ENCODE measurements at places on chromosomes 5 and 9.

GRCh38 chr5:57987552-57987951 lies 472.3 kb downstream of the PLK2 start:
- DNase-seq: no peak
- H3K4me1 ChIP-seq: no peaks in the 10 kb centered on the region
- H3K4me3 ChIP-seq: no peak overlapping the region
- no peak overlapping the region for H3K27ac ChIP-seq
- no peaks in the 10 kb centered on the region for H3K27me3 ChIP-seq

- no peaks in the 10 kb centered on the region for H3K36me3 ChIP-seq
- H3K4me1 ChIP-seq: no peaks in the 10 kb centered on the region
- no peak overlapping the region for H3K27ac ChIP-seq
- no peak overlapping the region for H3K4me3 ChIP-seq
- DNase-seq: no peak
Observed at GRCh38 chr5:58946230-58946629, 363.4 kb downstream of the RAB3C start.

- H3K4me3 ChIP-seq: no peak overlapping the region
- H3K4me1 ChIP-seq: no peaks in the 10 kb centered on the region
- no peak for DNase-seq
- H3K27ac ChIP-seq: no peak overlapping the region
- no peaks in the 10 kb centered on the region for H3K27me3 ChIP-seq
Observed at GRCh38 chr9:123339666-123340510, 16.1 kb upstream of the CRB2 start.

DNA sequence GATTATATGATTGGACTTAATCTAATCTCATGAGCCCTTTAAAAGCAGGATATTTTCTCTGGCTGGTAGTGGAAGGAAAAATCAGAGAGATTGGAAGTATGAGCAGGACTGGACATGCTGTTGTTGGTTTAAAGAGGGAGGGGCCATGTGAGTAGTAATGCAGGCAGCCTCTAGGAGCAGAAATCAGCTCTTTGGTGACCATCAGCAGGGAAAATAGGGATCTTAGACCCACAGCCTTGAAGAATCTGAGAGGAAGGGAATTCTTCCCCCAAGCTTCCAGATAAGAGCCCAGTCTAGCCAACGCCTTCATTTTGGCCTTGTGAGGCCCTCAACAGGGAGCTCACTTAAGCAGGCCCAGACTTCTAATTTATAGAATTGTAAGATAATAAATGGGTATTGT lies 9.5 kb downstream of the SH3GL2 start:
- no peak for DNase-seq
- H3K27me3 ChIP-seq: no peaks in the 10 kb centered on the region
- H3K27ac ChIP-seq: no peak overlapping the region
- no peak overlapping the region for H3K4me3 ChIP-seq

- H3K27me3 ChIP-seq: no peaks in the 10 kb centered on the region
- no peak overlapping the region for H3K4me3 ChIP-seq
- no peaks in the 10 kb centered on the region for H3K36me3 ChIP-seq
- no peak overlapping the region for H3K27ac ChIP-seq
- DNase-seq: no peak
- H3K4me1 ChIP-seq: no peaks in the 10 kb centered on the region
Observed at GRCh38 chr5:107359916-107360234, 310.9 kb downstream of the EFNA5 start.

DNA sequence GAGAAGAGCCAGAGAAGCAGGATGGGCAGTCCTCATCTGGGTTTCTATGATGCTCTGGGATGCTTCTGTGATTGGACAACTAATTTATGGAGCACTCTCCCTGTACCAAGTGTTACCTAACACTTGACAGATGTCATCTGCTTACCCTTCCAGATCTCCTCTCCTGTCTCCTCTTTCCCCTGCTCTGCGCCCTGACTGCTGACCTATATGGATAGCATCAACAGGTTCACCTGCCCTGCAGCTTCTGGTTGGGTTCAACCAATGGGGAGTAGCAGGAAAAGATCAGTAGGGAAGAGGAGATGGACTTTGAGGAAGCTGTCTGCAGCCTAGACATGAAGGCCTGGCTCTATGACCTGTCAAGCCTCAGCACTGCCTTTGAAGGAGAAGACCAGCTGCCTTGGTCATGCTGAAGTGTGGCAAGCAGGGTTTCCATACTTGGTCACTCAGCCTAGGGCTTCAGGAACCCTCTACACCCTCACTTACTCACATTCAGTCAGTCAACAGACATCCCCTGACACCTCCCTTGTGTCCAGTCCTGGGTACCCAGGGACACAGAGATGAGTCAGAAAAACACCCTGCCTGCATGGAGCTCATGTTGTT lies 11.3 kb upstream of the P4HA2 start:
- no peaks in the 10 kb centered on the region for H3K4me1 ChIP-seq
- no peak overlapping the region for H3K4me3 ChIP-seq
- no peaks in the 10 kb centered on the region for H3K27me3 ChIP-seq
- H3K36me3 ChIP-seq: no peaks in the 10 kb centered on the region
- no peak for DNase-seq
- H3K27ac ChIP-seq: no peak overlapping the region

DNA sequence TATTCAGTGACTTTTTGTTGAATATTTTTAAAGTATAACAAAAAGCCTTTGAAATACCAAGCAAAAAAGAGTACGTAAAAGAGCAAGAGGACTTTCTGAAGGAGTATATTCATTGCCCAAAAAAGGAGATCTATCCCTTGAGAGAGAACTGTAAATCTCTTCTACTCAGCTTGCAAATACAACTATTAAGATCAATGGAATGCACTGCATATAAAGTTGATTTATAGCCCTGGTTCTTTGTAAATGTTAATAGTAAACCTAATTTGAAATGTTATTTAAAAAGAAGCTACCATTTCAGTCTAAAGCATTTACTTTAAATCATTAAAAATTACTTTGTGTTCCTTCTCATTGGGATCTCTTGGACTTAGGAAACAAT lies 168.1 kb downstream of the PDE4D start:
- no peaks in the 10 kb centered on the region for H3K36me3 ChIP-seq
- H3K4me1 ChIP-seq: no peaks in the 10 kb centered on the region
- no peak overlapping the region for H3K4me3 ChIP-seq
- H3K27ac ChIP-seq: no peak overlapping the region

GRCh38 chr9:135032868-135033460 lies 54.5 kb upstream of the OLFM1 start:
- no peak overlapping the region for H3K27ac ChIP-seq
- no peak overlapping the region for H3K4me3 ChIP-seq
- DNase-seq: no peak
- no peaks in the 10 kb centered on the region for H3K27me3 ChIP-seq
- H3K4me1 ChIP-seq: no peaks in the 10 kb centered on the region
- H3K36me3 ChIP-seq: no peaks in the 10 kb centered on the region

DNA sequence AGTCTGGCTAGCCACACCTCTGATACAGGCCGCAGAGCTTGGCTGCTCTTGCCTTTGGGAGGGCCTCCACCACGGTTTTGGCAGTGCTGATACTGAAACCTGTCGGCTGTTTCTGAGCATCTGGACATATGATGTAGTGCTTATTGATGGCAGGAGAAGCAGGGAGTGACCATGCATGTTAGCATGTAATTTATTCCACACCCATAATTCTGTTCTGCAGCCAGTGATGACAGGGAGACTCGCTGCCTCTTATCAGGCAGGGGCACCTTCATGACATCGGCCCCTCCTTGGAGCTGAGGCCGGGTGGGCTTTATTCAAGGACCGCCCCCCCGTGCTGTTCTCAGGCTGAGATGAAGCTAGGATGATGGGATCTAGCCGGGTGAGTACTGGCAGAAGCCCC lies 49.0 kb downstream of the OLFM1 start:
- H3K27me3 ChIP-seq: peaks cover 9% of the 10 kb centered on the region
- DNase-seq: no peak
- no peak overlapping the region for H3K27ac ChIP-seq
- H3K4me1 ChIP-seq: no peaks in the 10 kb centered on the region
- no peak overlapping the region for H3K4me3 ChIP-seq

DNA sequence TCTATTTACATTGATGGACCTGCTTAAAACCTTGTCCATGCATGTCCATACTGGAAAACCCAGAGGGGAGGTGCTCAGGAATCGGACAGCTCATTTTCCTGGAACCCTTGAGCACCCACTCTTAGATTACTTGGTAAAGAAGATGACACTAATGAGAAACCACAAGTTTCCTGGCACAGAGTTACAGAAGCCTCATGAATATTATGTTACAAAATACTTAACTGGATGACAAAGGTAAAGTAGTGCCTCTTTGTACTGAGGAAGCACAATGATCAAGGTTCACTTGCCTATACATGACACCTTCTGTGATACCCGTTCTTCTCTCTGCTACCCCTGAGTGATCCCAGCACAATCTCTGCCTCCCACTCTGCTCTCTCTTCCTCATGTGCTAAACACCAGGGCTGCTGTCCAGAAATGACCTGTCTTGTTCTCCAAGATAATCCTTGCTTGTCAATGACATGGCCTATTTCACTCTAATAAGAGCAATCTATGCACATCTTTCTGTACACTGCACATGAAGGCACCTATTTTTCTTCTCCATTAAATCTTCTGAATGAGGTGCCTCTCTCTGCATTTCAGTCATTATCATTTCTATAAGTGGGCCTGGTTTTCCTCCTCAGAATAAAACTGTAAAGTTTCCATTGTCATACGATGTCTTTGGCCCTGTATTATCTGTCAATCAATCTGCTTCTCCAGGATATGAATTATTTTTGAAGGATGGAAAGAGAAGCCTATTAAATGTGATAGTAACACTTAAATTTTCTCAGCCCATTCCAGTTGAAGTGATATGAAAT lies 684.0 kb upstream of the ACO1 start:
- DNase-seq: no peak
- no peak overlapping the region for H3K27ac ChIP-seq
- no peak overlapping the region for H3K4me3 ChIP-seq
- H3K27me3 ChIP-seq: no peaks in the 10 kb centered on the region
- H3K4me1 ChIP-seq: no peaks in the 10 kb centered on the region
- H3K36me3 ChIP-seq: no peaks in the 10 kb centered on the region

GRCh38 chr5:151534350-151534749 lies 56.8 kb downstream of the FAT2 start:
- DNase-seq: no peak
- H3K36me3 ChIP-seq: no peaks in the 10 kb centered on the region
- no peaks in the 10 kb centered on the region for H3K27me3 ChIP-seq
- H3K4me1 ChIP-seq: no peaks in the 10 kb centered on the region

GRCh38 chr5:374631-375335 lies 53.3 kb downstream of the AHRR start:
- peaks cover 4% of the 10 kb centered on the region for H3K27me3 ChIP-seq
- H3K36me3 ChIP-seq: no peaks in the 10 kb centered on the region
- H3K27ac ChIP-seq: no peak overlapping the region

- no peaks in the 10 kb centered on the region for H3K4me1 ChIP-seq
- H3K27ac ChIP-seq: no peak overlapping the region
- no peak for DNase-seq
- no peak overlapping the region for H3K4me3 ChIP-seq
- H3K27me3 ChIP-seq: no peaks in the 10 kb centered on the region
- no peaks in the 10 kb centered on the region for H3K36me3 ChIP-seq
Observed at GRCh38 chr5:118946138-118946800, 42.1 kb downstream of the DTWD2 start.

DNA sequence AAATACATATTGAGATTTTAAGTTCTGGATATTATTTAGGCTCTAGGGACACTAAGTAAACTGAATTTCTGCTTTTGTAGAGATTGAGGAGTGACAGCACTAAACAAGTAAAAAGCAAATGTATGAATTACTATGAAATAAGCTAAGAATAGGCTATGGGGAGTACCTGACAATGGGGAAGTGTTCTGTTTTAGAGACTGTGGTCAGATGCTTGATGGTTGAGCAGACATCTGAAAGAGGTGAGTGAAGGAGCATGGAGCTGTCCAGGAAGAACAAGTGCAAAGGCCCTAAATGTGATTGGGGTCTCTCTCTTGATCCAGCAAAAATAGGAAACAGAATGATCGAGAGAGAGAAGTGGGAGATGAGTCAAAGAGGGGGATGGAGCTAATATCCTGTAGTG lies 111.7 kb downstream of the JAKMIP2 start:
- DNase-seq: no peak
- H3K4me1 ChIP-seq: peaks cover 3% of the 10 kb centered on the region
- H3K4me3 ChIP-seq: no peak overlapping the region

DNA sequence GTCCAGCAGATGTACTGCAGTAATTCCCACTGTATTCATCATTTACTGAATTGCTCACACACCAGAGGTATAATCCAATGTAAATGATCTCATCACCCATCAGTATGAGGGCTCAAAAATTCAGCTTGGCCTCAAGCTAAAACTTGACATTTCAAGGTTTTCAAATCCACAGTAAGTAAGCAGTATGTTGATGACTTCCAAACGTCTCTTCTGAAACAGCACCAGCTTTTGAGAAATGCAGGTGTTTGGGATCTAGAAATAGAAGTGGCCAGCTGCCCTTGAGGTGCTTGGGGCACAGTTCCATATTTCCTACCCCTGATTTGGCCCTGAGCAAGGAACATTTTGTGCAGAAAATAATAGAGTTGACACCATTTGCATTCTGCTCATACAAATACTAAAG lies 388.0 kb upstream of the TUSC1 start:
- H3K27me3 ChIP-seq: no peaks in the 10 kb centered on the region
- no peak overlapping the region for H3K27ac ChIP-seq
- no peak for DNase-seq
- no peak overlapping the region for H3K4me3 ChIP-seq
- no peaks in the 10 kb centered on the region for H3K4me1 ChIP-seq
- H3K36me3 ChIP-seq: no peaks in the 10 kb centered on the region

Measured in prostate gland (tissue), 2 donors.